ENCODE measurements at places on chromosomes 5 and 9. TPM values are rescaled to one million over a fixed set of nuclear protein-coding genes. Genes with fewer than 3 reads are reported as not detected.

Gene STPG3
- polyA plus RNA-seq, result 3.3 TPM

Gene KIF12
- 0.64 TPM for polyA plus RNA-seq

Gene PFN3
- polyA plus RNA-seq, result not detected

Gene TLR4
- 0.56 TPM for polyA plus RNA-seq

Gene FGF1
- not detected for polyA plus RNA-seq

Gene SAXO1
- 0.24 TPM for polyA plus RNA-seq

Gene TMEM8B
- 17.0 TPM for polyA plus RNA-seq

Gene GPSM1
- polyA plus RNA-seq, result 52.2 TPM

Gene ZBTB34
- polyA plus RNA-seq, result 4.9 TPM

Gene ZNF484
- 3.4 TPM for polyA plus RNA-seq

Gene OBP2B
- polyA plus RNA-seq, result not detected

Gene CXCL14
- polyA plus RNA-seq, result 1.9 TPM

Gene ECSCR
- polyA plus RNA-seq, result 0.97 TPM

Measured in cardiac muscle cell (in vitro differentiated cells and primary cell).